ENCODE measurements at places on chromosomes 1 and 21.

- DNase-seq: no peak
These were observed at the start of gene PFKL for GRCh38 chr21:44299458-44300261. Gene PFKL, plus strand, starts transcription at chr21:44300053. Its CDS starts 53 bp downstream, at chr21:44300106.

- no peak for DNase-seq
These were observed 40.6 kb downstream of the AKNAD1 start for GRCh38 chr1:108816049-108816893.

- DNase-seq: no peak
These were observed 61.6 kb downstream of the SELENOF start for GRCh38 chr1:86852289-86852688.

DNA sequence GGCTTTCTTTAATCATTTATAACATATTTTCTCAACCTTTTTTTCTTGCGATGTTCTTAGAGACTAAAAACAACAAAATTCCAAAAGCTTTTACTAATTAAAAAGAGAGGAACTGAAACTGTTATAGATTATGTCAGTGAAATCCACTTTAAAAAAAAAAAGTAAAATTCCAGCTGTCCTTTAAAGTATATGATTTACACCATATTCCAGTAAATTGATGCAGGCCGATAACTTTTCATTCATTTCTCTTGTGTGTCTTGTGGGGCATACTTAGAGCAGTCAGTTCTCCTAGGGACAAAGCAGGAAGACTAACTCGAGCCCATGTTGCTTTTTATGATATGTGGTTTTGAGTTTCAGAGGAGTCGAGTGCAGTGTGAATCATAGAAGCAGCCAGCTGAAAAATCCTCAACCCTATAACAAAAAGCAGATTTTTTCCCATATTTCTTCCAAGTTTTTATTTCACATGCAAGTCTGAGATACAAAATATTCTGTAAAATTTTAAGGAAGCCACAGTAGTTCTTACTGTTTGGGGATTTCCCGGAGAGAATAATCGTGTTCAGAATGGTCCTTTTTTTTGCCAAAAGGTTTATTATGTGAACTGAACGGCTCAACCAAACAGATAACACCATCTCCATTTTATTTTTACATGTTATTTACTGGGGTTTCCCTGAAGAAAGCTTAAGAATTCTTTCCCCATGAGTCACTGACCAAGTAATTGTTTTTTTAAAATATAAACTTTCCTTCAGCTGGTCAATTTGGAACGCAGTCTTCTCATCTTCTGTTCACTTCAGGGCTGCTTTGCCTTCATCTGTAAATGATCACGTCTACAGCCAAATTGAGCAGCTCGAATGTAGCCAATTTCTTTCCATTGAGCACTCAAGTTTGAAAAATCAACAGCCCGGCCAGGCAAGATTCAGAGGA lies 77.0 kb upstream of the C1orf105 start:
- no peak for DNase-seq

DNA sequence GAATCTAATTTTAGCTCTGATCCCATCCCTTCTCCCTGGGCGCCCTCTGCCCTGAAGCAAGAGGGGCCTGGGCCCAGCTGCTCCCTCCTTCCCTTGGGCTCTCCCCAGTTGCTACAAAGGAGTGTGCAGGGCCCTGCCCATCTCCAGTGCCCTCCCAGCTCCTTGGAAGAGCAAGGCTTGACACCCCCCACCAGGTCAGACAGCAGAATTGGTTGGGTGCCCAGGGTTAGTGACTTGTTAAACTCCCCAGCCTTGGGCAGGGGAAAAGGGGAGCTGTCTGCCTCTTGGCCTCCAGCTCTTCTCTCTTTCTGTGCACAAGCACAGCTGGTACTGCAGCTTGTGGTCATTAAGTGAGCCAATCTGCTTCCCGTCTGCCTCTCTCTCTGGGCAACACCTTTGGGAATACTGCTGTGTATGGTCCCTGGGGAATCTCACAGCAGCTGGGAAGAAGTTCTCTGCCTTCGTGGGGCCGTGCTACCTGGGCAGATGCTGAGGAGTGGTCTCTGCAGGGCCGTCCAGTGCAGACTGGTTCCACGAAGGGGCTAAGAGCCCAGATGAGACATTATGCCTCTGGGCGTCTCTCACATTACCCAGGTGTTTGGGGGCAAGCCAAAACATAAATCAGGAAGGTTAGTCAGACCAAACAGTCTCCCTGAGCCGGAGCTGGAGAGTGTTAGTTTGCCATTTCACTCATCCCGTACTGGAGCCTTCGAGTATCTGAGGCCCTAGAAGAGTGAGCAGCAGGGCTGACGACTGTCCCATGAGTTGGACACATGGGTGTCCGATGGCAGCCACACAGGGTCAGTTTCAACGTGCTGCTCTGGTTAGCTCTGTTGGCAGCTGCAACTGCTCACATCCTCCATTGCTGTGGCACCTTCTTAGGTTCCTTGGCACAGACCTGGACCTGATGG lies 37.3 kb downstream of the TMEM53 start:
- no peak for DNase-seq

- DNase-seq: no peak
These were observed 10.6 kb downstream of the COL16A1 start for GRCh38 chr1:31693231-31693630.

DNA sequence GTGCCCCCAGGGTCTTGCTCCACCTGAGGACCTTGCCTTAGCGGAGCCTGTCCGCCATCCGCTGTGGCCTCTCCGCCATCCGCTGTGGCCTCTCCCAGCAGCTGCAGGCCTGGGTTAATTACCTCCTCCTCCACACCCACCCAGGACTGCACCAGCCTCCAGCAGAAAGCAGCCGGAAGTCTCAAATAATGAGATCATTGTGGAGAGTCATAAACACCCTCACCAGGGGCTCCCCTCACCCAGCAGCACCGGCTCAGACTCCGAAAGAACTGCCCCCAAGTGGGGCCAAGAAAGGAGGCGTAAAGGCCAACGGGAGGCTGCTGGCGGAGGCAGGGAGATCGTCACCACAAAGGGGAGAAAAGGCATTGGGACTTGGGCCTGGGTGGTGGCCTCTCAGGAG lies 10.7 kb upstream of the GPR153 start:
- DNase-seq: no peak

Measured in NCI-H1930 (cell line).